ENCODE measurements at places on chromosomes 11 and 22. TPM values are rescaled to one million over a fixed set of nuclear protein-coding genes. Genes with fewer than 3 reads are reported as not detected.

DNA sequence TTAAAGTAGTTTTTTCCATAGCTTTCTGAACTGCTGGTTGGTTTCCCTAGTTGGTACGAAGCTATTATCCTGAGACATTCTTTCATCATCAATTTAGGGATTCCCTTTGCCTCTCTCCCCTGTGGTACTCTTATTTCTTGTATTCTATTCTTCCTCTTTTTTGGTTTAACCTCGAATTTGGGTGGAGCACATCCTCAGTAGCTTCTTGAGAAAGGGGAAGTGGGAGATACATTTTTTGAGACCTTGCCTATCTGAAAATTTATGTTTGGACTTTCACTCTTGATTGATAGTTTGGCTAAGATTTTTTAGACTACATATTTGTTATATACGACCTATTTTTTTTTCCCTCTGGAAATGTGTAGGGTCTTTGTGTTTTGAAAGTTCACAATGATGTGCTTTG, 121.7 kb upstream of the ZBED5 start:
- H3K4me3 ChIP-seq = no peak overlapping the region
- H3K4me1 ChIP-seq = no peaks in the 10 kb centered on the region
- no peak overlapping the region for H3K27ac ChIP-seq
- no peak for DNase-seq

GRCh38 chr11:1291295-1292017, 18.0 kb downstream of the TOLLIP start:
- no peak overlapping the region for H3K4me3 ChIP-seq
- H3K4me1 ChIP-seq = no peaks in the 10 kb centered on the region
- DNase-seq = no peak
- H3K27ac ChIP-seq = no peak overlapping the region
- H3K27me3 ChIP-seq = no peaks in the 10 kb centered on the region

GRCh38 chr11:121059605-121060004, 35.7 kb downstream of the TBCEL start:
- no peak for DNase-seq
- H3K36me3 ChIP-seq = peaks cover 1% of the 10 kb centered on the region
- H3K4me3 ChIP-seq = no peak overlapping the region
- H3K27me3 ChIP-seq = no peaks in the 10 kb centered on the region

- no peaks in the 10 kb centered on the region for H3K4me1 ChIP-seq
- no peak overlapping the region for H3K4me3 ChIP-seq
- H3K27me3 ChIP-seq = no peaks in the 10 kb centered on the region
These were observed 7.1 kb downstream of the IL17RA start for GRCh38 chr22:17091851-17092250.

GRCh38 chr22:38860283-38861169, 11.5 kb downstream of the CBX6 start:
- H3K4me3 ChIP-seq = no peak overlapping the region
- H3K4me1 ChIP-seq = peaks cover 3% of the 10 kb centered on the region
- no peaks in the 10 kb centered on the region for H3K27me3 ChIP-seq
- no peaks in the 10 kb centered on the region for H3K36me3 ChIP-seq
- H3K27ac ChIP-seq = no peak overlapping the region
- DNase-seq = peak; percentile 31

DNA sequence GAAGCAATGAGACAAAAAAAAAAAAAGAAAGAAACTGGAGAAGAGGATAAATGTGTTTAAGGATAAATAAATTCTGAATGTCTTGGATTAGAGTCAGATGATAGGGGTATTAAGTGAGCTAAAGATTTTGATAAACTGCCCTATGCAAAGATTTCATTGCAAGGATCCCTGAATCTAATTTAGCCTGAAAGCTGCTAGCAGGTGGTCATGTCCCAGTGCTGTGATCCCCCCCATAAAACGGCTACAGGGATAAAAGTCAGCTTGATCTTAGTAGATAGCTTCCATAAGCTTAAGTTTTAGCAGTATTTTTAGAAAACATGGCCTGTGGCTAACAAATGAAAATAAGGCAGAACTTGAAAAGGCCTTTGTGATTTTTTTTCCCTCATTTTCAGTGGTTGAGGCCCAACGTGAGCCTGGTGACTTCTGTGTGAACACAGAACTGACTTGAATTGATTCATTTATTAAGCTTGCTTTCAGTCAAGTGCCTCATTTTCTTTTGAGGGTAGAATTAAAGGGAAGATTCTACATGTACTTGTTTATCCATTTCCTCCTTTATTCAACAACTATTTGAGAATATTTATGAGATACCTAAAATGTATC, 44.5 kb downstream of the CD44 start:
- no peak for DNase-seq
- peaks cover 7% of the 10 kb centered on the region for H3K36me3 ChIP-seq
- H3K27ac ChIP-seq = no peak overlapping the region
- no peak overlapping the region for H3K4me3 ChIP-seq
- H3K4me1 ChIP-seq = peaks cover 18% of the 10 kb centered on the region
- H3K27me3 ChIP-seq = no peaks in the 10 kb centered on the region

DNA sequence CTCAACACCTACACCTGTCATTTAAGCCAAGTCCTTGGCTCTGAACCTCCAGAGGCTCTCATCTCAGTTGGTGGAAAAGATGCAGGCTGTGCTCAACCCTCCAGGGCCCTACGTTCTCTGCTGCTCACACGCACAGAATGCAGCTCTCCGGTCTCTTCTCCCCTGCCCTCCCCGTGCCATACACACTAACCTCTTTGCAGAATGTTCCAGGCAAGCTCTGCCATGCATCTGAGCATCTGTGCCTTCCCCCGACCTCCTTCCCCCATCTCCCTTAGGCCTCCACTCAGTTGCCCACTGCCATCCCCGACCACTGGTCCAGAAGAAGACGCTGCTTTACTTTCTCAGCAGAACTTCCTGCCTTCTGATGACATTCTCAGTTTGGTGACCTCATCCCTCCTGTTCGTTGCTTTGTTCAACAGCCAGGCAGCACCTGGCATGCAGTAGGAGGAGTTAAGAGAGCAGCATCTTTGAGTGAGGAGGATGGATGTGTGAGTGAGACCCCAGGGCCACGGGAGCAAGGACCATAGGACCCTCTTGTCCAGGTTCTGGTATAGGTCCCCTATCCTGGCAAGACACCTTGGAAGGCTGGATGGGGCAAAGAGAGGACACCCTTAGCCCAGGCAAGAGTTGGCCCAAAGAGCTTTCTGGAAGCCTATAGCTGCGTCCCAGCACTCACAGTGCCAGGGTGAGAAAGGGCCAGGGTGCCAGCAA, 598.0 kb downstream of the BRD1 start:
- DNase-seq = no peak
- no peaks in the 10 kb centered on the region for H3K36me3 ChIP-seq
- no peak overlapping the region for H3K4me3 ChIP-seq
- H3K27me3 ChIP-seq = no peaks in the 10 kb centered on the region
- no peaks in the 10 kb centered on the region for H3K4me1 ChIP-seq

DNA sequence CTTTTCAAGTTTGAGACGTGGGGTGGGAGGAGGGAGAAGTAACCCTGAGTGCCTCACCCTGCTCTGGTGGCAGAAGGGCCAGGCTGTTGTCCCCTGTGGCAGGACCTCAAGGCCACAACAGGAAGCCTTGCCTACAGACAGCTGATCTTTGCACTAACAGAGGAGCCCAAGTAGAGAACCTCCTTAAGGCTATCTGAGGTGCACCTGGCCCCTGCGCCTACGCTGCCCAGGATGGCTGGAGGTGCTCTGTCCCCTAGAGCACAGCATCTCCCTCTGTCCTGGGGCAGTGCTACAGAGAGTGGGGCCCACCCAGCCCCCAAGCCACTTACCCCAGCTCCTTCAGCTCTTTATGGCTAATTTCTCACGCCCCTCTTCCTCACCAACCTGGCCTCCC, 27.0 kb downstream of the MYO7A start:
- no peaks in the 10 kb centered on the region for H3K36me3 ChIP-seq
- no peak for DNase-seq
- no peaks in the 10 kb centered on the region for H3K27me3 ChIP-seq

- H3K4me1 ChIP-seq = no peaks in the 10 kb centered on the region
- H3K27ac ChIP-seq = no peak overlapping the region
- H3K4me3 ChIP-seq = no peak overlapping the region
- H3K36me3 ChIP-seq = no peaks in the 10 kb centered on the region
- H3K27me3 ChIP-seq = no peaks in the 10 kb centered on the region
These were observed 286.8 kb downstream of the KIRREL3 start for GRCh38 chr11:126713806-126714205.

DNA sequence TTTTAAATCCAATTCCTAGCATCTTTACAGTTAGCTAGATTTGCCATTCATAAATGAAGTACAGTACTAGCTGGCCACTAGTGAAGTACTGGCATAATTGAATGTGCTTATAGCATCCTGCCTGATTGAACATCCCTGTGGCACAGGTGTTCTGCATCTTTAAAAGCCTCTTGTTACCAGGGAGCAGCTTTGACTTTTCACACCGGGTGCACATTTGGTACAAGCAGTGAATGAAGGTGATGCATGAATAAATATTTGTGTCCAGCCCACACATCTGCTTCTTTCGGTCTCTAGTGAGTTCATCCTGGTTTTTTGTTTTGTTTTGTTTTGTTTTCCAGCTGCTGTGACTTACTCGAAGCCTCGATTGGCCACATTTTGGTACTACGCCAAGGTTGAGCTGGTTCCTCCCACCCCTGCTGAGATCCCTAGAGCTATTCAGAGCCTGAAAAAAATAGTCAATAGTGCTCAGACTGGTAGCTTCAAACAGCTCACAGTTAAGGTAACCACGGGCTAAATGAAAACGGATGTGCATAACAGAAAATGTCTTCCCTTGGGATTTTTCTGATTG, 5.3 kb downstream of the ATP5MG start:
- DNase-seq = no peak
- H3K27ac ChIP-seq = no peak overlapping the region

GRCh38 chr11:60111793-60112192, 23.3 kb downstream of the MS4A2 start:
- no peak overlapping the region for H3K27ac ChIP-seq
- no peaks in the 10 kb centered on the region for H3K4me1 ChIP-seq
- no peak overlapping the region for H3K4me3 ChIP-seq
- no peaks in the 10 kb centered on the region for H3K27me3 ChIP-seq

DNA sequence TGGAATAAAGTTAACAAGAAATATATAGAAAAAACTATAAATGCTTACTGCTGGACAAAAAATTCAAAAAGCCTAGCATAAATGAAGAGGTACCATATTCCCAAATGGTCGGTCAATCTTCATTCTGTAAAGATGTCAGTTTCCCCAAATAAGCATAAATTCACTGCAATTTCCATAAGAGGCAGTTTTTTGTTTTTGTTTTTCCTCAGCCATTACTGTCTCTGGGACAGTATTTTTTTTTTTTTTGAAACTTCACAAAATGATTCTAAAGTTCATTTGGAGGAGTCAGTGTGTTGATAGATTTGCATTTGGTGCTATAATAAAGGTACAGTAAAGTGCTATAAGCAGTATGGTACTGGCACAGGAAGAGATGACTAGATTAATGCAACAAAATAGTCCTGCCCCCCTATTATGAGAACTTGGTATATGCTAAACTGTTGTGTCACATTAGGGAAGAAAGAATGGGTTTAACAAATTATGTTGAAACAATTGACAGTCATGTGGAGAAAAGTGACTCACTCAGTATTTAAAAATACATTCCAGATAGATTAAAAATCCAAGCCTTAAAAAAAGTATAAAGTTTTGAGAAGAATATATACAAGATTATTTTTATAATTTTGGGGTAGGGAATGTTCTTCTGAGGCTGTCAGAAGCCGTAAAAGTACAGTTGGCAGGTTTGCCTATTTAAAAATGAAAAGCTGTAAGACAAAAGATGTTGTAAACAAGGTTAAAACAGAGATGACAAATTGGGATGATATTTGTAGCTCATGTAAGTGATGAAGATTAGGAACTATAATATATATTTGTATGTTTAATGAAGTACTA, 2.6 kb upstream of the FTH1 start:
- H3K4me1 ChIP-seq = peaks cover 5% of the 10 kb centered on the region
- H3K27ac ChIP-seq = no peak overlapping the region
- DNase-seq = no peak

DNA sequence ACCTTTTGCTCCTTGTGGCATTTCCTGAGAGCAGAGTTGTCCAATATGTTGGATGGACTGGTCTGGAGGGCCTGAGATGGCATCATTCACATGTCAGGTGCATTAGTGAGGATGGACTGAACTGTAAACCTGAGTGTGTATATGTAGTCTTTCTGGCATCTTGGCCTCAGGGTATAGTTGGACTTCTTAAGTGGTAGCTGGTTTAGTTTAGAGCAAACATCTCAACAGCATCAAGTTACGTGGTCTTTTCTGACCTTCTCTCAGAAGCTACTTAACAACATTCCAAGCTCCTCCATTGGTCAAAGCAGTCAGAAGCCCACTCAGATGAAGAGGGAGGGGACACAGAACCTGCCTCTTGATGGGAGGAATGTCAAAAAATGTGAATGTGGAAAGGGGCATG, 829.9 kb downstream of the METTL15 start:
- no peak overlapping the region for H3K4me3 ChIP-seq
- H3K27ac ChIP-seq = no peak overlapping the region
- no peaks in the 10 kb centered on the region for H3K36me3 ChIP-seq
- no peak for DNase-seq
- H3K4me1 ChIP-seq = no peaks in the 10 kb centered on the region
- no peaks in the 10 kb centered on the region for H3K27me3 ChIP-seq

- H3K36me3 ChIP-seq = no peaks in the 10 kb centered on the region
- H3K4me3 ChIP-seq = no peak overlapping the region
- no peak overlapping the region for H3K27ac ChIP-seq
- no peak for DNase-seq
- no peaks in the 10 kb centered on the region for H3K4me1 ChIP-seq
- H3K27me3 ChIP-seq = no peaks in the 10 kb centered on the region
These were observed 188.2 kb downstream of the ST3GAL4 start for GRCh38 chr11:126543691-126544090.

MOGAT2 gene
- not detected for total RNA-seq

SLCO2B1 gene
- 82.4 TPM for total RNA-seq

PNPLA3 gene
- not detected for total RNA-seq

MS4A14 gene
- total RNA-seq = 4.1 TPM

SMIM35 gene
- not detected for total RNA-seq

EMID1 gene
- 1.2 TPM for total RNA-seq

P2RY6 gene
- 12.0 TPM for total RNA-seq

CARD16 gene
- 11.8 TPM for total RNA-seq

PDGFB gene
- 6.7 TPM for total RNA-seq

SMC1B gene
- not detected for total RNA-seq
